Mammary epithelial cell (primary cell): ENCODE measurements at places on chromosomes 3 and 15.

DNA sequence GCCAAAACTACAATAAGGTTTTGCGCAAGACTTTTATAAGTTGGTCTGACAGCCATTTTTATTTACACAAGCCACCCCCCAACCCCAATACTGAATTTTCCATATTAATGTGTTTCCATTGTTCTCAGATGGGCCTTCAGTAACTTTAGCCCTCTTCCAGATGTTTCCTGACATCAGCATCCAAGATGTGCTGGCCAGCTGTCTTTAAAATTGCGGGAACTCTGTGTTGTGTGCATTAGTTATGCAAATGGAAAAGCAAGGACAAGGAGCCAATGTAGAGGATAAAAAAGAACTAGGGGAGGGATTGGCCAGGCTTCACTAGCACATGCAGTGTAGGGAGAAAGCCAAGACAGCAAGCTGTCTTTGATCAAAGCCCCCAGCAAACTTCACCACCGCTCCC is 45.4 kb downstream of the COMMD2 start:
- DNase-seq: no peak

DNA sequence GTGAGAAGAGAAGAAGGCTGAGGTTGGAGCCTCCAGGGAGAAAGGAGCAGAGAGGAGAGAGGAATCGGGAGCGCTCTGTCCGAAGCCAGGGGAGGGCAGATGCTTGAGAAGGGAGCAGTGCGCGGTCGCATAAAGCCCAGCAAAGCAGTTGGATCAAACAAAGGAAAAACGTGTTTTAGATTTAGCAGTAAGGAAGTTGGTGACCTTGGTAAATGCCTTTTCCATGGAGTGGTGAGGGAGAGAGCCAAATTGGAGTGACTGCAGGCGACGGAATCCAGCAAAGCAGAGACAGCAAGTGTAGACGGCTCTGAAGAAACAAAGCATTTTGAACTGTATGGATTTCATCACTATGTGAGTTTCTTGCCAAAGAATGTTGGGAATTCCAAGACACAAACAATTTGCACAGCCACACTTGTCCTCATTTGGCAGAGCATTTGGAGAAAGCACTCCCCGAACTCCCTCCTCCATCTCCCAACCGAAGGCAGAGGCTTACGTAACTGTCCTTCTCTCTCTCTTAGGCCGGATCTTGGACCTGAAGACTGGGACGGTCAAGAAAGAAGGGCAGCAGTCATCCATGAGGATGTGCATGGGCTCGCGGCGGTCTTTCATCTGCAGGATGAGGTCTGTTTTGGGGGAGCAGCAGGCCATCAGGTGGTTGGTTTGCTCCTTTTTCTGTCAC is 103.6 kb downstream of the ARNT2 start:
- no peak for DNase-seq

DNA sequence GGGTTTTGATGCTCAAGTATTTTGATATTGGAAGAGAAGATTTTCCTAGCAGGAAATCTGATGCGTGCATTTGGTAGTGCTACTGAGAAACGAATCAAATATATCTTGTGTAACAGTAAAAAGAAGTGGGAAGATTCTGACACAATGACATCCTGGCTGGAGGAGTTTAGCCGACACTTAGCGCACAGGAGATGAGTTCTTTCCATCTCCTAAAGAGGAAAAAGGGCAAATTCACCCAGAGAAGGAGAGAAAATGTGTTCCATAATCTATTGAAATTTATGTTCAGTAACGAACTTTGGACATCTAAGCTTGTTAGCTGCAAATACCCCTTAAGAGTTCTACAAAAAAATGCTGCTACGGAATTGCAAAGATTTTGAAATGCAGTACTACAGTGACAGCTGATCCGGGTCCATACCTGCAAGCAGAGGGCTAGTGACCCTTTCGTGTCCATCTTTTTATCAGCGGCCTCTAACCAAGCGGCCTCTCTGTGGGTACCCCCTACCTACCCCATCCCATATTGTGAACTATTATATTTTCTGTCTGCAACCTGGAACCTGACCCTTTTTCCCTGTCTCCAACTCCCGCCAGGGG is 971 bp downstream of the CPOX start:
- DNase-seq: peak; percentile 6

- no peak for DNase-seq
Observed at GRCh38 chr3:177750436-177750835, 553.2 kb upstream of the TBL1XR1 start.

DNA sequence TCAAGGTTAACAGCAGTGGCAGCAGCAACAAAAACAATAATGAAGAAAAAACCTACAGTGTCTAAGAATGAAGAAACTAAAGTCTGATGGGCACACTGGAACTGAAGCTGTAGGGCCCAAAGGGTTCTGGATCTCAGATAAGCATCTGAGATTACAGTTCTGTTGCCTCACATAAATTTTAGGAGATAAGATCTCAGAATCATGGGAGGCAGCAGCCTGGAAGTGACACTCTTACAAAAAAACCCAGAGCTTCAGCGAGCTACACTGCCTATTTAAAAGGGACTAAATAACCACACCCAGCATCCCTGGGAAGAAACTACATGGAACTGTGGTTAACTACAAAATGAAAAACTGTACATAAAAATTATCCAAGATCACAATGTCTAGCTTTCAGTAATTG is 61.2 kb downstream of the PLD1 start:
- no peak for DNase-seq

- DNase-seq: peak; percentile 31
Observed at GRCh38 chr3:141644931-141645330, 93.2 kb upstream of the RNF7 start.
